ENCODE measurements at places on chromosomes 12 and 14.

DNA sequence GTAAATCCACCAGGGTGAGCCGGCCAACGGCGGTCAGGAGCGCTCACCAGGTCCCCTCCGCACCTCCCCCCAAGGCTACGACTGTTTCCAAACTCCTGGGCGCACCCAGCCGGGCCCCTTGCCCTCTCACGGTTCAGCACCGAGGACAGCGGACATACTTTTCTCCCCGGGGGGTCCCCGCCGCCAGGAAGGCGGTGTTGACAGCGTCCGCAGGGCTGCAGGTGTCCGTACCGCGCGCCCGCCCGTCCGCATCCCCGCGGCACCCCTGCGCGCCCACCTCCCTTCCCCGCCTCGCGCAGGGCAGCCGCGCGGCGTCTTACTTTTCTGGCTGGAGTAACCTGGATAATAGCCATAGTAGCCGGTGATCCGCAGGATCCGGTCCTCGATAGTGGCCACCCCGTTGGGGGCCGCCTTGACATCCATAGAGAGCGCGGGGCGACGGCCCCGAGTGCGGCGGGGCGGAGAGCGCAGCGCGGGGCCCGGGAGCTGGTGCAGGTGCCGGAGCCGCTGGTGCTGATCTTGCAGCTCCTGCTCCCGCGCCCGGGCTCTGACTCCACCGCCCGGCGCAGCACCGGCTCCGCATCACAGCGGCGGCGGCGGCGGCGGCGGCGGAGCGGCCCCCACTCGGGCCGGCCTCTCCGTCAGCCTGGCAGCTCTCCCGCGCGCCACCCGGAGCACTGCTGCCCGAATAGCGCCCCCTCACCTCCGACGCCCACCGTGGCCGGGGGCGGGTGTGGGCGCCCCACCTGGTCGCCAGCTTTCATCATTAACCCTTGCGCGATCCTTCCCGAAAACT, at the start of gene SLC35F4:
Gene SLC35F4, minus strand, starts transcription at position 690 of the 796 bp plus-strand sequence.
- DNase-seq, result no peak

DNA sequence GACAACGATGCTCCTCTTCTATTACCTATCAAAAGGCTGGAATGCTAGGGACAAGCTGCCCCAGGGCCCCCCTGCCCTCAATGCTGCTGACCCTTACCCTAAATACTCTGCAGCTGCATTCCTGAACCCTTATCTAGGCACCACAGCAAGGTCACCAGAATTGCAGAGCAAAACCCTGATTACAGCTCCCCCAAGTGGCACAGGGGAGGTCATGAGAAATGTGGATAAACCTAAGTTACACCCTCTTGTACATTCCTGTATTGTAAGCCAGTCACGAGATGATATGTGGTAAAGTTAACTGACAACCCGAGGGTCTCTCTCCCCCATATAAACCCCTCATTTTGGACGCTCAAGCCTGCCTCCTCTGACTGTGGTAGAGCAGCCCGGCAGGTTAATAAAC, 411.8 kb upstream of the STXBP6 start:
- no peak for DNase-seq

DNA sequence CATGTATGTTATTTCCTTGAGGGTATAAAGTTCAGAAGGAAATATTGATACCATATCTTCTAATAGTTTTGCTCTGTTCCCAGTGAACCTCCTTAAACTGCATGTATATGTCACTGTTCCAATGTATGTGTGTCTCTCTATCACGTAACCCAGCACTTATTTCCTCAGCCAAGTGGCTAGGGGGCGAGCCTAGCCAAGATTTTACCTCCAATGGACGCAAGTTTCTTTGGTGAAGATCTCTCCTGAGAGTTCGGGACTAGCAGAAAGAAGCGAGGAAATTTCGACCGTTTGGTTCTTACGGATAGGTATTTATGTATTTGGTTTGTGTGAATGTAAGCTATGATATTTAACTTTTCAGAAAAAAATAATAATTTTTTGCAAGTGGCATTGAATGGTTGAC, 2.5 kb downstream of the SFSWAP start:
- DNase-seq, result no peak

DNA sequence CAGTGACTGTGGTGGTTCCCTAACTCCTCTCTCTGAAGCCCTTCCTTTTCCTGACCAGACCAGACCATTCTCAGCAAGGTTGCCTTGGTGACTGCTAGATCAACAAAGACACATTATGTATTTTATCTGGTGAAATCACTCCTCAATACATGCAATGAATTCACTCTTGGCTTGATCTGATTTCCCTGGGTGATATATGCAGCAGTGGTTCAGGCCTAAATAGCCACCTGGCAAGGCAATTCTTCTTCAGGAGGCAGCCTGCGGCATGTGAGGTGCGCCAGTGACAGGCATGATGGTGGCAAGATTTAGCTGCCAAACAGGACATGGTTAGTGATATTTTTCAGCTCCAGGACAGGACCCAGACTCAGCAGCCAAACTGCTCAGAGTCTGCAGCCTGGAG, 350.3 kb upstream of the CCDC196 start:
- DNase-seq, result no peak

GRCh38 chr14:68082698-68083291, 263.2 kb downstream of the RAD51B start:
- DNase-seq, result no peak

DNA sequence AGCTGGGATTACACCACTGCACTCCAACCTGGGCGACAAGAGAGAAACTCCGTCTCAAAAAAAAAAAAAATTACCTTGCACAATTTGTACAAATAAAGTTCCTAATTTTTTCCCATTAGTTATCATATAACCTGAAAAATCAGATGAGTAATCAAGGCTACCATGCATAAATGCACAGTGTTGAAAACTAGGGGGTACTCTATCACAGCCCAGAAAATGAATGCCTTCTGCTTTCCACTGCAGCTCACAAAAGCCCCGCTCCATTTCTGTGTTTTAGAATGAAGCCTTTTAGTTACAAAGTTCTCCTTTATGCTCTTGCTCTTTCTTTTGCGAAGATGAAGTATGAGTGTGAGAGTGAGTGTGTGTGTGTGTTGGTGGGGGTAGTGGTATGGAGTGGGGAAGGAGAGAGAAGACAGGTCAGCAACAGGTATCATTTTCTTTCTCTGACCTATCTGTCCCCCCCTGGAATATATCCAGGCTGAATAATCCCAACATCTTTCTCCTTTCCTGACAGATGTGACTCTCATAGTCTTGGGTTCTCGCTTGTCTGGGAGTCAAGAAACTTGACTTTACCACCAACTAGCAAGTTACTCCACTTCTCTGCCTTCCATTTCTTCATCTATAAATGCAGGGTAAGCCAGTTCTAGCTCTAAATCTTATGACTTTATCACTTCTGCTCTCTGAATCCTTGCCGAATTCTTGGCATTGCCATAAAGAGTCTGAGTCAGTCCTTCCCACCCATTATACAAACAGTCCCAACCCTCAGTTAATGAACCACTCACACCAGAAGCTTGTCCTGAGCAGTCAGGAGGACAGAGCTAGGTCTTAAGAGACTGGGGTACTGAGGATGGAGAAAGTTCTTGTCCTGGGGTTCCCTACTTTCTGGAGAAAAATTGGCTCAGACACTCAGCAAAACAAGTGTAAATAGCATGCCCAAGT, 16.1 kb downstream of the BIN2 start:
- peak; percentile 31 for DNase-seq

DNA sequence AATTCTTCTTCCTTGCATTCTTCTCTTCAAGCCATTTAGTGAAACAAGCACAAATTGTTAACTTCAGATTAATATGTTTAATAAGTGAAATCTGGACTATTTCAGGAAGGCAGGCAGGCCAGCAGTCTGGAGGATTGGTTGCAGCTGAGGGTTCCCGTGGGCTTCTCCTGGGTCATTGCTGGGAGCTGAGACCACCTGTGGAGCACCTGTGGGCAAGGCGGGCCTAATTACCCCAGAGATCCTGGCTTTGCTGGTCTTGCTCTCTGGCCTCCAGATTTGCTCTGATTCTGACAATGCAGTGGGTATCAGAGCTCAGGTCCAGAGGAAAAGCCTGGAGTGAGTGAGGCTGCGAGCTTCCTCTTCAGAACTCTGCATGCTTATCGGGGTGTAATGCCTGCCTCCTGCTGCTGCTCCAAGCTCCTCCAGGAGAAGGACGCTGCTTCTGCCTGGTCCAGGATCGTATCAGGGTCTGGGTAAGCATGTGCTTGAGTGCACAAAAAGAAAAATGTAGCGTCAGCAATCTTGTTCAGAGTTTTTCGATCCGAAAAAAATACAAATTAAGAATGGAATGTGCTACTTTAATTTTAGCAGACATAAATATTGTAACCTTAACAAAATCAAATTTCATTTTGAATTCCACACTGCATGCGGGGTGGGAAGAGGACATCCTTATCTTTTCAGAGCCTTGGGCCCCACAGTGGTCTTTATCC, 93.8 kb downstream of the TMEM30B start:
- no peak for DNase-seq

DNA sequence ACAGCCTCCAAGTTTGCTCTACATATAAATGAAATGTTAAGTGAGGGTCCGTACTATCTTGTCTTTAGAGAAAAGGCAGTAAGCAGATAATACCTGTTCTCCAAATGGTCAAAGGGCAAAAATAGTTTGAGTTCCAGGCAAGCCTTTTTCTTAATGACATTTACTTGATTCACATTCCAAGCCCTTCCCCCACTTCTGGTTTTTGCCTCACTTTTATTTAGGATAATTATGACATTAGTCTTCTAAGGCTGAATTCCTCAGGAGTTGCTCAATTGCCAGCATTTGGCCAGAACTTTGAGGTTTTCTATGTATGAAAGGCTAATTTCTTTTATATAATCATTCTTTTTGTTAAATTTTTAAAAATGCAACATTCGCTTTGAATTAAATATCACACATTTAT, 62.5 kb upstream of the DUSP6 start:
- DNase-seq, result no peak

- DNase-seq, result no peak
These were observed 12.3 kb upstream of the NAV3 start for GRCh38 chr12:77818351-77818750.
